Cortex of kidney (tissue), 1 donor: ENCODE measurements at places on chromosomes 2 and 18.

GRCh38 chr18:67483237-67483636 is 33.3 kb downstream of the DSEL start:
- DNase-seq, result no peak

GRCh38 chr2:71606244-71606643 is 152.9 kb downstream of the DYSF start:
- no peak for DNase-seq

DNA sequence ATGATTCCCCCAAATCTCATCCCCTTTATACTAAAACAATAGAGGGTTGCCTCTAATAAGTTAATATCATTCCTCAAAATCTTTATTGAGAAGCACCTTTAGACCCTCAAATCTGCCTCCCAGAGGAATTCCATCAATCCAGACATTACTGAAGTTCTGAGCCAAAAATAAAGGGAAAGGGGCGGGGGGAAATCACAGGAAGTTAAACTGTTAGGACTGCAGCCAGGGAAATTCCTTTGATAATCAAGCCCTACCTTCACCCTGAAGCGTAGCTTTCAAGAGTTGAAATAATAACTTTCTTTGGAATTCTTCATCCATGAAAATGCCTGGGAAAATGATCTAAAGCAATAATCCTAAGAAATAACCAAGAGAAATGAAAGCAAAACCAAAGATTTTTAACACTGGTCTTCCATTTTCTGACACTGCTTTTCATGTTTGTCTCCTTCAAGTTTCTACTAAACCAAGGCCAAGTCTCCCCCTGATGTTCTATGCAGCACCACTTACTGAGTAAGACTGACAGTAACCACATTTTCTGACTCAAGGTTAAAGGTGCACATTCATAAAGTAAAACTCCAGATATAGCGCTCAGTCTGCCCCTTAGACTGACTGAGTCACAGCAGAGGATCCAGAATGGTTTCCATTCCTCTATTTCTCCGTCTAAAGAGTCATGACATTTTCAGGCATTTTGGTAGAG is 78.2 kb downstream of the TCF4 start:
- DNase-seq, result no peak

DNA sequence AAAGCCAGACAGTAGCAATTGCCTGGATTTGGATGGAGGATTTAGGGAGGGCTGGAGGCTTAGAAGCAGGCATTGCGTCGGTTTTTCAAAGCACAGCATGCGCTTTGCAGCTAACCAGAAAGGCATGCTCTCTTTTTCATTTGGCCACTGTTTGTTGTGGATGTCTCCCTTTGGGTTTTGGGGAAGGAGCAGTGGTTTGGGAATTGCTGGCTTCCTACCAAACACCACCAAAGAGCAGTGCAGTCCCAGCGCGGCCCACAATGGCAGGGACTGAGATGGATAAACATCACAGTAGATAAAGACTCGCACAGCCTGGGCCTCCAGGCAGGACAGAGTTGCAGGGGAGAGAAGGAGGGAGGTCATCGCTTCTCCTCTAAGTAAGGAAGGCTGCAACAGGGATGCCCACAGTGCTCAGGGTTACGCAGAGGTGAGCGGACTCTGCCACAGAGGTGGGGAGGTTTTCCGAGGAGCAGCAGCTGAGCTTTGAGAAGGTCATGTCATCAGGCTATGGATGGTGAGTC is 148.5 kb downstream of the MYT1L start:
- DNase-seq, result no peak

- no peak for DNase-seq
Observed at GRCh38 chr2:20623241-20623640, 27.7 kb downstream of the HS1BP3 start.

DNA sequence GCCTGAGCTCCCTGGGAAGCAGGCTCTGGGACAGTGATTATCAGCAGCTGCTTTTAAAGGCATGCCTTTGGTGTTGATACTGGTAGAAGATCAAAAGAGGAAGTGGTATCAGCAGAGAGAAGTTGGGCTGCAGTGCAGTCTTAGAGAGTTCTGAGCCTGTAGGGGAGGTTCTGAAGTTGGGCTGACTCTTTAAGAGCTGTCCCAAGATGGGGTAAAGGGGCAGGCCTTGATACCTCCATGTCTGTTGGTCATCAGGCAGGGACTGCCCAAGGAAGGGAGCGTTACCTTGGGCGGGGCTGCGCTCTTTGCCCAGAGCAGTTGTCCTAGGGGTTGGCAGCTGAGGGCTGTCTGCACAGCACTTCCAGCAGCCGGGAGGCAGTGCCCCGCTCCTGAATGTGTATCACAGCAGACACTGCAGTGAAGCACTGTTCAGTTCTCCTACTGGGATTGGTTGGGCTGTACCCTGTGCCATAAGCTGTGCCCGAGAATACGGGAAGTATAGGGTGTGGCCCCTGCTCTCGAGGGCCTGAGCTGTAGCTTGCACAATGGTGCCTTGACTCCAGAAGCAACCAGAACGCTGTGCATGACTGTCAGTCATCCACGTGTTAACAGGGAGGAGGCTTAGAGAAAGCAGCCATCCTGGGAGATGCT is 177.0 kb downstream of the CTIF start:
- no peak for DNase-seq

DNA sequence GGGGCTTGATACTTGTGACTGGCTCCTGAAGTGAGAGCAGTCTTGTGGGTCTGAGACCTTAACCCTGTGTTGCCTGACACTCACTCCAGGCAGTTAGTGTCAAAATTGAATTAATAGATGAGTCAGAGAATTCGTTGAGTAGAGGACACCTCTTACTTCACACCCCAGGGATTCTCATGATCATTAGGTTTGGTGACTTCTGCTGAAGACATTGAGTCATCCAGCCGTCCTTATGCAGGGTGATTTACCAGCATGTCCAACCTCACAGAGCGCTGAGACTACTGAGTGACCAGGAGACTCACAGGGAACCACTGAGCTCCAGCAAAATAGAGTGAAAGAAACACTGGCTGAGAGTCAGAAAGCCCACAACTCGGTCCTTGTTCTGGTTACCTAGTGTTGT is 36.0 kb upstream of the EVA1A start:
- no peak for DNase-seq

- no peak for DNase-seq
Observed at GRCh38 chr2:158975271-158975921, 7.0 kb downstream of the TANC1 start.

DNA sequence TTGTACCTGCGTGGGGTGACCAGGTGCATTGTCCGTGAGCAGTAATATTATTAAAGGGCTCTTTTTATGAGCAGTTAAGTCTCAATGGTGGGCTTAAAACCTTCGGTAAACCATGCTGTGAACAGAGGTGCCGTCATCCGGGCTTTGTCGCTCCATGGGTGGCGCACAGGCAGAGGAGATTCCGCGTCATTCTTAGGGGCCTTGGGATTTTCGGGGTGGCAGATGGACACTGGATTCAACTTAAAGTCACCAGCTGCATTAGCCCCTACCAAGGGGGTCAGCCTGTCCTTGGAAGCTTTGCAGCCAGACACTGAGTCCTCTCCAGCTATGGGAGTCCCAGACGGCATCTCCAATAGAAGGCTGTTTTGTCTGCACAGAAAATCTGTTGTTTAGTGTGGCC is 107.7 kb downstream of the NFATC1 start:
- no peak for DNase-seq

DNA sequence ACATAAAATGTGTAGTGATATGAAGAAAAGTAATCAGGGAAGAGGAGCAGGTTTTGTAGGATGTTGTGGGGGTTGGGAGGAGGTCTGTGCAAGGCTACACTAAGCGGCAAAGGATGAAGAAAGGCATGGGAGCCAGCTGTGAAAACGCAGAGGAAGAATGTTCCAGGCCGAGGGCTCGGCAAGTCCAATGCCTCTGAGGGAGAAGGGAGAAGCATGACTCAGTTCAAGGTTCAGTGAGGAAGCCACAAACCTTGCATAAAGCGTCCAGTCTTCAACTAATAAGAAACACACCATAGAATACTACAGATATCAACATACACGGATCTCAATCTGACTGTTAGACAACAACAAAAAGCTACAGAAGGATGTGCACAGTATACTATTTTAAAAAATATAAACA is 16.2 kb downstream of the EPB41L3 start:
- DNase-seq, result no peak
